H1 (cell line): ENCODE measurements at places on chromosomes 13 and 19. TPM values are rescaled to one million over a fixed set of nuclear protein-coding genes. Genes with fewer than 3 reads are reported as not detected.

The RNF113B gene
- not detected in 2 replicates for total RNA-seq

The ZIC2 gene
- 372 and 429 TPM in 2 replicates for total RNA-seq

The SPRED3 gene
- 7.1 and 8.1 TPM in 2 replicates for total RNA-seq

The SHANK1 gene
- total RNA-seq: 3.7 and 3.9 TPM in 2 replicates

The CD177 gene
- total RNA-seq: 3.4 and 4.2 TPM in 2 replicates

The EFNB2 gene
- total RNA-seq: 10.3 and 12.0 TPM in 2 replicates

The ZNF524 gene
- 4.7 and 5.4 TPM in 2 replicates for total RNA-seq
